ENCODE measurements at places on chromosomes 2 and 18. TPM values are rescaled to one million over a fixed set of nuclear protein-coding genes. Genes with fewer than 3 reads are reported as not detected.

SP140L gene
- total RNA-seq = 55.2 TPM

DNA sequence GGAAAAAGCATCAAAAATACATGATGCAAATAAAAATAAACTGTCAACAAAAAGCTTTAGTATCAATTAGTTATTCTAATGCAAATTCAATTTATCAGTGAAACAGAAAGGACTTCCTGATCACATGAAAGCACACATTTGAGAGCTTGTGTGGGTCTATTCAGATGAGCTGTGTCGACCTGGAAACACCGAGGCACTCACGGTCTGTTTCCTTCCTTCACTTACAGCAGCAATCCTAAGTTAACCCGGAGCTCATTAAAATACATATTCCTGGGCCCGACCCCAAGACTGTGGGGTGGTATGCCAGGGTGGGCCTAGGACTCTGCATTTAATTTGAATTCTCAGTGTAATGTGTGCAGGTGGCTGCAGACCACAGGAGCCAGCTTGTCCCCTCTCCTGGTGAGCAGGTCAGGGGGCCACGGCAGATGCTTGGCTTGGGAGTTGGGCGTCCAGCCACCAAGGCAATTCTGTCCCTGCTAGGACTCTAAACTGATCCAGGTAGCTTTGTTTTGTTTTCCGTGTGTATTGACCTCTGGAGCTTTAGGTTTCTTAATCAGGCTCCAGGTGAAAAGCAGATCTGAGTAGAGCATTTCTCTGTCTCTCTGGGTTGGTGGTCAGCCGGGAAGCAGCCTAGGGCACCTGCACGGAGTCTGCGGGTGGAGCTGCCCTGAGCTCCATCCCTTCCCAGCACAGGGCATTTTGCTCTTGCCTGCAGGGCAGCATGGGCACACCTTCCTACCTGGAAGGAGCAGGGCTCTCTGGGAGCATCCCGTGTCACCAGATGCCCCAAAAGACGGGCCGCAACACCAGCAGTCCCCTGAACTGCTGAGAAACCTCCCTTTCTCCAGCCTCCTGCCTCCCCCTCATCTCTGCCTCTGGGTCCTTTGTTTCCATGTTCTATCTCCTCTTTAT is 9.0 kb downstream of the MBP start:
- DNase-seq = no peak
- H3K36me3 ChIP-seq = peaks cover 69% of the 10 kb centered on the region
- peak overlapping the region; percentile 46 for H3K4me3 ChIP-seq
- H3K4me1 ChIP-seq = peaks cover 87% of the 10 kb centered on the region
- peak overlapping the region; percentile 72 for H3K27ac ChIP-seq

GRCh38 chr2:102005989-102006885 is 14.5 kb downstream of the IL1R2 start:
- H3K36me3 ChIP-seq = no peaks in the 10 kb centered on the region
- H3K4me1 ChIP-seq = no peaks in the 10 kb centered on the region
- DNase-seq = peak; percentile 56
- H3K27me3 ChIP-seq = no peaks in the 10 kb centered on the region

GRCh38 chr2:46026431-46026830 is 270.8 kb upstream of the EPAS1 start:
- no peak overlapping the region for H3K27ac ChIP-seq
- DNase-seq = no peak
- H3K36me3 ChIP-seq = no peaks in the 10 kb centered on the region
- no peaks in the 10 kb centered on the region for H3K4me1 ChIP-seq

GRCh38 chr2:152695763-152696162 is 21.5 kb downstream of the PRPF40A start:
- DNase-seq = no peak
- H3K27me3 ChIP-seq = no peaks in the 10 kb centered on the region
- H3K27ac ChIP-seq = no peak overlapping the region
- no peaks in the 10 kb centered on the region for H3K4me1 ChIP-seq
- H3K4me3 ChIP-seq = no peak overlapping the region

- H3K27ac ChIP-seq = no peak overlapping the region
- H3K4me1 ChIP-seq = no peaks in the 10 kb centered on the region
- H3K36me3 ChIP-seq = no peaks in the 10 kb centered on the region
- H3K27me3 ChIP-seq = no peaks in the 10 kb centered on the region
- no peak overlapping the region for H3K4me3 ChIP-seq
- DNase-seq = no peak
These were observed 29.9 kb upstream of the PDE1A start for GRCh38 chr2:182456784-182457183.

DNA sequence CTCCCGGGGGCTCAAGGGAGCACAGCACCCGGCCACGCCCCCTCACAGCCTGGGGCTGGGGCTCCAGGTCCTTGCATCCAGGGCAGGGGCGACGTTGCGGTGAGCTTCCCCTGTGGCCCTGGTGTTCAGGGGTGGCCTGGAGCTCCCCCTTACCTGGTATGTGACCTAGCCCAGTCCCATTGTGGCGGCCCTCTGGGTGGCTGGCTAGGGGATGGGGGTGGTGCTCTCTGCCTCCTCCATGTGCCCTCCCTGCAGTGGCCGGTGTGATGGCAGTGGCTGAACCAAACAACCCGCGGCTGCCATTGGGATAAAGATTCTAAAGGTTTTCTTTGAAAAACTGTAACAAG is 288.3 kb downstream of the RDH14 start:
- no peak overlapping the region for H3K27ac ChIP-seq
- H3K36me3 ChIP-seq = no peaks in the 10 kb centered on the region
- no peak overlapping the region for H3K4me3 ChIP-seq
- no peaks in the 10 kb centered on the region for H3K27me3 ChIP-seq

GRCh38 chr2:12605936-12606335 is 110.8 kb upstream of the TRIB2 start:
- no peak overlapping the region for H3K4me3 ChIP-seq
- no peak overlapping the region for H3K27ac ChIP-seq
- no peaks in the 10 kb centered on the region for H3K27me3 ChIP-seq
- DNase-seq = no peak

ITGB6 gene
- 84.8 TPM for total RNA-seq

CFAP221 gene
- total RNA-seq = 9.5 TPM

Data from Calu3 (cell line).